ENCODE measurements at places on chromosomes 7 and 10.

- no peak for DNase-seq
These were observed 40.5 kb upstream of the IL15RA start for GRCh38 chr10:6017781-6018354.

DNA sequence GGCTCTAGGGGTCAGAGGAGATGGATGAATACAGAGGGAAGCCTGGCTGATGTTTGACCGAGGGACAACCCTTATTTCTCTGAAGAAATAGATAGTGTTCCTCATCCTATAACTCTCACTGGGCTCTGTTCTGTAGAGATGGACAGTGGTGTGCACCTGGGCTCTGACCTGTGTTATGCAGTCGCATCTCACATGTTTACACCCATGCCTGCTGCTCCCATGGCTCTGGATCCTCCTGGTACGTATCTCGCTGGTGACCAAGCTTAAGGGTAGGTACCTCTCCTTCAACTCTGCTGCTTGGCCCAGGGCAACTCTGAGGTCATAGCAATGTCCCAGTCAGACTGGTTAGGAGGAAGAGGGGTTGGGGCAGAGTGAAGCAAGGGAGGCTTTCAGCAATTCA is 42.8 kb downstream of the ADRA2A start:
- DNase-seq = no peak

DNA sequence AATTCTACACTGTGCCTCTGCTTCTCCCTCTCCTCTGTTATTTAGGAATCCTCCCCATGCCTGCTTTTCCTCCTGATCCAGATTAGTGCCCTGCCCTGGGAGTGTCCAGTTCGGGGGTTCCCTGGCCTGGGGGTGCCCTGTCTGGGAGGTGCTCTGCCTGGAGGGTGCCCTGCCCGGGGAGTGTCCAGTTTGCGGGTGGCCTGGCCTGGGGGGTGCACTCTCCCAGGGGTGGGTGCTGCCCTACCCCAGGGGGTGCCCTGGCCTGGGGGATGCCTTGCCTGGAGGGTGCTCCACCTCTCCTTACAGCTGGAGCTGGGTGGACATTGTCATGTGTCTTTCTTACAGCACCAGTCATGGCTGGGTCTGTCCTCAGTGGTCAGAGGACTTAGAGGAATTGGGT is 20.2 kb downstream of the RAMP3 start:
- DNase-seq = no peak

GRCh38 chr10:65040796-65041195 is 1519.6 kb downstream of the REEP3 start:
- DNase-seq = no peak

DNA sequence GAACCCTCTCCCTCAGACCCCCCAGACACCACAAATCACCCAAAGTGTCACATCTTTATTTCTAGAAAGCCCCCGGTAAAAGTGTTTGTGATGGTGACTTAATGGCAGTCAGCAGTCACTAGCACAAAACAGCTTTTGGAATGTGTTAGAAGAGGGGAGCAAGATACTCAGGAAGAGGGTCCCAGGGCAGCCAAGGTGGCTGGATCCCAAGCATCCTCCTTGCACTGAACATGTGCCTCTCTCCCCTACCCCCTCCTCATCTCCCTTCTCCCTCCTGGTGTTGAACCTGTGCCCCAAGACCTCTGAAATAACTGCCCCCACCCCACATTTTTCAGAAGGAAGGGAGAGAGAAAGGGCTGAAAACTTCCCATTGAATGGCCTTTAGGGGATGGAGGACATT is 37.8 kb upstream of the MXI1 start:
- no peak for DNase-seq

GRCh38 chr7:50580057-50580456 is 14.9 kb upstream of the DDC start:
- DNase-seq = no peak

DNA sequence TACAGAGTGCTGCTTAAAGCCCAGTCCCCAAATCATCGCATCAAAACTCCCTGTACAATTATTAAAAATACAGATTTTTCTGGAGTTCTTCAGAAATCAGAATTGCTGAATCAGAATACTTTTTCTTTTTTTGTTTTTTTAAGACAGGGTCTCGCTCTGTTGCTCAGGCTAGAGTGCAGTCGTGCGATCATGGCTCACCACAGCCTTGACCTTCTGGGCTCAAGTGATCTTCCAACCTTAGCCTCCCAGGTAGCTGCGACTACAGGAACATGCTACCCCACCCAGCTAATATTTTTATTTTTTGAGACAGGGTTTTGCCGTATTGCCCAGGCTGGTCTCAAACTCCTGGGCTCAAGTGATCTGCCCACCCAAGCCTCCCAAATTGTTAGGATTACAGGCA is 3.9 kb downstream of the BBIP1 start:
- no peak for DNase-seq

DNA sequence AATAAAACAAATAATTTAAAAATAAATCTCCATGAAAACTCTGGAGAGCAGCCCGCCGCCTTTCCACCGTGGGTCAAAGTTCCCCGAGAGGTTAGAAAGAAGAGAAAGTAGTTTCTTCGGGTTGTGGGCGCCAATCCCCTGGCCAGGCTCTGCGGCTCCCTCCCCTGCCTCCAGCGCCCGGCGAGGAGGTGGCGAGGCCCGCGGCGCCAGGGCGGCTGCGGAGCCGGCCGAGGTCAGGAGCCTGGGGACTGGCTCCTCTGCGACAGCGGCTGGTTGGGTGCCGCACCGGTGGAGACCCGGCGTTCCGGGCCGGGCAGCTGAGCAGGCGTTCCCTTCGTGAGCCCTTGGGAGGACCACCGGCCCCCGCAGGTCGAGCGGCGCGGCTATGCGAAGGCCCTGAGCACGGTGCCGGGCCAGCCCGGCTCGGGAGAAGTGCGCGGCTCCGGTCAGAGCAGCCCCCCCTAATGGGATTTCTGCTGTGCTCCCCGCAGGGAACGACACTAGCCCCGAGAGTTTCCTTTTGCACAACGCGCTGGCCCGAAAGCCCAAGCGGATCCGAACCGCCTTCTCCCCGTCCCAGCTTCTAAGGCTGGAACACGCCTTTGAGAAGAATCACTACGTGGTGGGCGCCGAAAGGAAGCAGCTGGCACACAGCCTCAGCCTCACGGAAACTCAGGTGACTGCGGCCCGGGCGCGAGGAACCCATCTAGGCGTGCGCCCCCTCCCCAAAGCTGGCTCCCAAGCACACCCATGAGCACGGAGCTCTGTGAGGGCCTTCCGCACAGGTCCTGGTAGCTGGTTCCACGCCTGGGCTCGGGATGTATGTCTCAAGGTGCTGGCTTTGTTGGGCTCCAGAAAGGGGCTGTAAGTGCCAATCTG is 2.8 kb downstream of the EMX2 start:
- no peak for DNase-seq

- no peak for DNase-seq
These were observed 519 bp upstream of the RPP38 start for GRCh38 chr10:15096661-15097010.

DNA sequence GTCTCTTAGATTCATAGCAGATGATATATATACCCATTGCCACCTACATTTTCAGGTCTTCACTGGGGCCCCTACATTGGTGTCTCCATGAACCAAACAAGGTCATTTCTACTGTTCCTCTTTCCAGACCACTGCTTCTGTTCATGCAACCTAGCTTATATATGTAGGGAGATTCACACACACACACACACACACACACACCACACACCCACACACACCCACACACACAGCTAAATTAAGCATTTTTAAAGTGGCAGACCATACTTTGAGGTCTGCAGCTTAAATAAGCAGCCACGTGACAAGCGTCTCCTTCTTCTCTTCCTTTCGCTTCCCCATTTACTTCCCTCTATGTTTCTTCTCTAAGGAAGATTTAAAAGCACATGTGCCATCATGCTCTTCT is 70.0 kb upstream of the CC2D2B start:
- no peak for DNase-seq

- no peak for DNase-seq
These were observed 4.8 kb upstream of the ZNF783 start for GRCh38 chr7:149257146-149257545.

GRCh38 chr10:72049969-72050781 is 38.2 kb downstream of the SPOCK2 start:
- DNase-seq = no peak

GRCh38 chr10:43313901-43314300 is 47.0 kb upstream of the RASGEF1A start:
- no peak for DNase-seq

GRCh38 chr10:44725404-44725803 is 185.7 kb upstream of the TMEM72 start:
- DNase-seq = no peak

- DNase-seq = no peak
These were observed 99.0 kb downstream of the ADRA2A start for GRCh38 chr10:111175787-111176186.

DNA sequence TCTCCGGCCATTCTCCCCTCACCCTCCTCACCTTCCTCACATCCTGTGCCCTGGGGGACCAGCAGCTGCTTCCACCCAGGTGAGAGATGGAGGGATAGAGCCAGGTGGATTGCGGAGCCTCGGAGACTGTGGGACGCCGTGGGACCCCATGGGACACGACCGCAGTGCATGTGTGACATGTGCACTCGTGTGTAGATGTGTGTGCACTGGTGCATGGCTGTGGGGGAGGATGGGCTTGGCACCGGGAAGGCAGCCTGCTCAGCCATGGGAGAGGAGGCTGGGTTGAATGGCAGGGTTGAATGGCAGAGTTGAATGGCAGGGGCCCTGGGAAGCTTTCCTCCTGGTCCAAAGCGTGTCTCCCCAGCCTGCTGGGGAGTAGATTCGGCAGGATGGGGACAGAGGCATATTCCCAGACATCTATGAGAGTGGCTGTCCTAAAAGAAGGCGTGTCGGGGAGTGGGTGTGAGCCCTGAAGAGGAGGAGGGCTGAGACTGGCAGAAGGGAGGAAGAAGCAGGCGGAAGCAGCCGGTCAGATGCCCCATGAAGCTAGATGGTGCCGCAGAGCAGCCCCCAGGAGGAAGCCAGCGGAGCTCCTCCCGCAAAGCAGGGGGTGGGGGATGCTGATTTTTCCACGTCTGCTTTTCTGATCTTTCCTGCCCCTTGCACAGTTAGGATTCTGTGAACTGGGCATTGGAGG is 815 bp downstream of the GIMAP8 start:
- DNase-seq = no peak

DNA sequence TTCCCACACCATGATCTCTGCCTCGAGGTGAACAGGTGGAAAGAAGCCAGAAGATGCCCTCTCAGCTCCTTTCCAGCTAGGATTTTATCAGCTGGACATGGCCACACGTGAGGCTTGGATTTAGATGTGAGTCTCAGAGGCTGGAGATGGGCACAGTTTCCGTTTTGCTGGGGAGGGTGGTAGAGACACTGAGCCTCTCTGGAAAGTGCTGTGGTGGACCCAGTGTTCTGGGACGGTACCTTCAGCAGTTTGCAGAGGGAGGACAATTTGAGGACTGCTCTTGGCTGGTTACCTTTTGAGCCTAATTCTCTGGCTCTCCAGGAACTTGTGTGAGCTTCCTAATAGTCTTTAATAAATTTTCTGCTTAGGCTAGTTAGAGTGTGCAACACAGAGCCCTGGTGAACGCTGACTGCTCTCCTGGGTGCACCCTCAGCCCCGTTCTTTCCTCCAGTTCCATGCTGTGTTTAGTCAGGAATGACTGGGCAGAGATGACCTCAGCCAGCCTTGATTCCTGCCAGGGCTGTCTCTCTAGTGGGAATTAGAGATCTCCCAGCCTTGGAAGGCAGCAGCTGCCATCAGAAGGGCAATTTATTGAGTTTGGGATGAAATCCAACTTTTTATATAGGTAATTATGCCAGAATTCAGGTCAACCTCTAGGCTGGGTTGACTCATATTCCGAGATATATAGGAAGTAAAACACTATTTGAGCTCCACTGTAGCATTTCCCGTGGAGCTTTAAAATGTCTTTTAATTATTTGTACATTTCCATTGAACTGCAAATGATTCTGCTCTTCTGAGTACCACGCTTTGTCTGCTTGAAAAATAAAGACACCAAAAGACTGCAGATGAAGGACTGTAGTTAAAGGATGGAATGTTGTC is 103.9 kb downstream of the GATA3 start:
- no peak for DNase-seq

GRCh38 chr10:132681858-132682755 is 103.8 kb downstream of the NKX6-2 start:
- no peak for DNase-seq

DNA sequence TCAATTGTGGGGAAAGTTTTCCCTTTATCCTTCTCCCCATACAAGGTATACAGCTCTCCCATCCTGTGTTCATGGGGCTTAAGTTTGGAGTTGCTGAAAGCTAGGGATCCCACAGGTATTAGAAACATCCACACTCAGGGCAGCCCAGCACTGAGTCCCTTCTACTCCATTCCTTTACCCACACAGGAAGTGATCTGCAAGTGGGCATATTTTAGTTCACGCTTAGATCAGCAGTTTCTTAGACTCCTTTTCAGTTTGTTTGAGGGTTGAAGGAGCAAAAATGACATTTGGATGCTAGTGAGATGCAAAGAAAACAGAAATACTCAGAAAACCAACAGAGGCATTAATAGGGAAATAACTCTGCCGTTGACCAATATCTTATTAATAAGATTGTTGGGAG is 134.7 kb downstream of the VPS50 start:
- DNase-seq = no peak

DNA sequence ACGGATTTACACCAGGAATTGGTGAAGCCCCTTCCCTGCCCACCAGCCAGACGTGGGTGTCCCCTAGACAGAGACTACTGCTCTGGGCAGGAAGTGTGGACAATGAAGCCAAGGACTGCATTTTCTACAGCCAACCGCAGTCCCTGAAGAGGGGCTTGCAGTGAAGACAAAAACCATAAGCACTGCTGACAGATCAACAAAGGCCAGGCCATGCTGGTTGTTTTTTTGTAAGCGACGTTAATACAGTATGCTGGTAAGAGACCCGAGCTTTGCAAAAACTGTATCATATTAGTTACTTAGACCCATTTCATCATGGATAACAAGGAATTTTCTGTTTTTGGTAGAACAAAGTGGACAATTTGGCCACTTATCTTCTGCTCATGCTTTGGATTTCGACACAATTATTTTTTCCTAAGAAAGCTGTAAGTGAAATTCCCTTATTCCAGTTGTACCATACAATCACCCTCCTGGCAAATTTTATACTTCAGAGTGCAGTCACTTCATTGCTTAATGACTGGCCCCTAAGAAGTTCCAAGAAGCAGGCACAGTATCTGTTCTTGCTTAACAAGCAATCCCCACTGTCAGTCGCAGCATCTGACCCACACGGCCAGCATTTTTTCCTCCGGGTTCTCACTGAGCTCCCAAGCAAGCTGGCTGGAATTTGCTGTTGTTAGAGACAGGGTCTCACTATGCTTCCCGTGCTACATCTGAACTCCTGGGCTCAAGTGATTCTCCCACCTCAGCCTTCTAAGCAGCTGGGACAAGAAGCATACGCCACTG is 163.5 kb downstream of the PARD3 start:
- no peak for DNase-seq

GRCh38 chr7:5417106-5418071 is 6.2 kb downstream of the TNRC18 start:
- no peak for DNase-seq

Data from amniotic stem cell (primary cell).